ENCODE measurements at places on chromosomes 2 and 18. TPM values are rescaled to one million over a fixed set of nuclear protein-coding genes. Genes with fewer than 3 reads are reported as not detected.

HNRNPLL gene
- 27.1 TPM for total RNA-seq

CREG2 gene
- total RNA-seq, result not detected

GLI2 gene
- 4.0 TPM for total RNA-seq

TSGA10 gene
- 2.5 TPM for total RNA-seq

DNA sequence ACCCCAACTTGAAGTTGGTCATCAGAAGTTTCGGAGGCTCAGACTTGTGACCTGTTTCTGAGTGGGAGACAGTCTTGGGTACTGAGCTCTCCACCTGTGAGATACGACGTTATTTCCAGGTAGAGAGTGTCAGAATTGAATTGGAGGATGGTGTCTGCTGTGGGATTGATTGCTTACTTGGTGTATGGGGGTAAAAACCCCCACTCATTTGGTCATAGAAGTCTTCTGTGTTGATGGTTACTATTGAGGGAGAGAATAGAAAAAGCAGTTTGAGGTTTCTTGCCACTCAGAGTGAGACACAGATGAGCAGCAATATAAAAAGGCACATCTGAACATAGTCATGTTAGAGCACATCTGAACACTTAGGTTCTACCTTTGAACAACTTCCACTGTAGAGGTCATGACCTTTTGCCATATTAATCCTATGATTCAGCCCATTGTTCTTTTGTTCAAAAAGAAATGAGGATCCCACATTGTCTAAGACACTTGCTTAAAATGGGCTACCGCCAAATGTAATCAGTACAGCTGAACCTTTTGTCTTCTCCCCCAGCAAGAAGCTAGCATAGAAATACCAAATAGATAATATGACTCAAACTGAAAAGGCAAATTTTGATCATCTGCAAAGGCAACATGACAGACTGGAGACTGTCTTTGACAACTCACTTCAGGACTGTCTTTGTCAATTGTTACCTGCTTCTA, 73.3 kb downstream of the NAB1 start:
- DNase-seq, result no peak

GRCh38 chr2:8631465-8632005, 50.3 kb upstream of the ID2 start:
- no peak for DNase-seq

GRCh38 chr2:78281164-78281563, 744.3 kb upstream of the REG3G start:
- no peak for DNase-seq

DNA sequence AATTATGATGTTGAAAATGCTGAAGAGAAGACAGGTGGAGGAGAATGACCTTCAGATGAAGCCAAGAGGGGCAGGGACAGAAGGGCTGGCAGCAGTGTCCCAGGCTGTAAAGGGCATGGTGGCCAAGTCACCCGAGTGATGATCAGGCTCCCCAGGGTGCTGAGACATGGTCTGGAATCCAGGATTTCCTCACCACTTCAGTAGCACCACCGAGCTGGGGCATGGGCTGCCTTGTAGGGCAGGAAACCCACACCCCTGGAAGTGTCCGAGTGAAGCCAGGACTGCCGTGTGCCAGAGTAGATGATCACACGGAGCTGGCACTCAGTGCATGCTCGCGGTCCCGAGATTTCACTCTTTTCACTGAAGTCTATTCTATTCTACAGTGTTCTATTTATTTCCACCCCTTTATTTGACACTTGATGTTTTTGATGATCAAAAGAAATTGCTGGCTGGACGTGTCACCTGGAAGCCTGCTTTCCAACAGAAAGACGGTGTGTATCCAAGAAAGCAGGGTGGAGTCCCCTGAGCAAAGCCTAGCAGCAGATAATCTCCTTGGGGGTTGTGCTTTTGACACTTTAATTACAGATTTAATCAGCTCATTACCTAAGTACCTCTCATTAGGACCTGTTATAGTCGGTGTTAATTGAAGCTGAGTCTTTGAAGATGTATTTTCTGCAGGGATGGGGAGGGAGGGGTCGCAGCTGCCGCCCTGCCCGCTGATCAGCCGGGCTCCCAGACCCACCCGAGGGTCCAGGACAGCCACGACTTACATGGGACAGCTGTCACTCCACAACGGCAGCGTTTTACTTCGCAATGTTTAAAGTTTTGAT, 92.3 kb downstream of the SEPTIN10 start:
- DNase-seq, result no peak

GRCh38 chr2:15933184-15933845, 7.0 kb upstream of the MYCN start:
- DNase-seq, result no peak

DNA sequence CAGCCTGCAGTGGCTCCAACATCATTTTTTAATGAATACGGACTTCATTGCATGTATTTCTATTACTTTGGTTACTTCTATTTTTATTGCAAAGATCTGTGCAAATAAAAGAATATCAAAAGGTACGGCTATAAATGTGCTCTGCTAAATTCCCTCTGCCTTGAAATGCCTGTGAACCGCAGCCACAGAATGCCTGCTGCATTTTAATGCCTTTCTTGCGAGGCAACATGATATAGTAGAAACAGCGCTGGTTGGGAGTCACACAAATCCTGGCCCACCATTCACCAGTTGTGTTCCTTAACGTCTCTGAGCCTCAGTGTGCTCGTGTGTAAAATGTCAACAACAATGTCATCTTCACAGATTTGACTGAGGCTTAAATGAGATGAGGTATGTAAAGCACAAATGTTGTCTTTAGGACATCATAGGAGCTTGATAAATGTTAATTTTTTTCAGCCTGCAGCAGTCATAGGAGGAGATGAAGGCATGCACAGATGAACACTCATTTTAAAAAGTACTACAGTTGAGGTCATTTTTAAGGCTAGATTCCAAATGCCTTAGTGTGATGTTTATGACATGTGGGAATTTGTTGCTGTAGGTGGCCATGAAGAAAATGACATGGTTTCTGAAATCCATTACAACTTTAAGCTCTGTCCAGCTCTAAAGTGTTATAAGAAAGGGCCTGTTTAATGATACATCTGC, 187.6 kb upstream of the NRP2 start:
- DNase-seq, result no peak

DNA sequence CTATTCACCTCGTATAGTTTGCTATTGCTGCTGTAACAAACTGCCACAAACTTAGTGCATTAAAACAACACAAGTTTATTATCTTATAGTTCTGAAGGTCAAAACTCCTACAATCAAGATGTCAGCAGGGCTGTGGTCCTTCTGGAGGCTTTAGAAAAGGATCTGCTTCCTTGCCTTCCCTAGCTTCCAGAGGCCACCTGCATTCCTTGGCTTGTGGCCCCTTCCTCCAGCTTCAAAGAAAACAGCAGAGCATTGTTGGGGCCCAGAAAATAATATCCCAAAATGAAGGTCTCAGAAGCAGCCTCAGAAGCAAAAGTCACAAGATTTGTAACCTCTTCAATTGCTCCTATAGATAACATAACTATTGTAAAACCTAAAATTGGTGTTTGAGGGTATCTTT, 100.6 kb downstream of the HNRNPLL start:
- no peak for DNase-seq

- DNase-seq, result peak; percentile 55
Observed at GRCh38 chr2:234291765-234292204, 205.1 kb downstream of the ARL4C start.

- peak; percentile 6 for DNase-seq
Observed at GRCh38 chr18:10851824-10852319, 297.5 kb downstream of the PIEZO2 start.

GRCh38 chr2:17541531-17541950, 1.0 kb downstream of the VSNL1 start:
- no peak for DNase-seq

DNA sequence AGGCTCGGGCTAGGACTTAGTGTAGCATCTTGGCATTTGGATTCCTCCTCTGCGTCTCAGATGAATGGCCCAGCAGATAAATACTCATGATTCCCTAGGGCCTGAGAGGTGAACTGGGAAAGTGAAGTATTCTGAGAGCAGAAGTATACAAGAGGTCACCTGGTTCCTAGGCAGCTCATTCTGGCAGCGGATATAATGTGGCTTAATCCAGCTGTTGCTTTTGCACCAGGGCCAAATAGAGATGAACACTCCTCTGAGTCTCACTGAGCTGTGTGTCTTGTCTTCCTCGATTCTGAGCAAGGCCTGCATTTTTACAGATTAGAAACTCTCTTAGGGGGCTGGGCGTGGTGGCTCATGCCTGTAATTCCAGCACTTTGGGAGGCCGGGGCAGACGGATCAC, 196.1 kb downstream of the SLC4A3 start:
- DNase-seq, result no peak

DNA sequence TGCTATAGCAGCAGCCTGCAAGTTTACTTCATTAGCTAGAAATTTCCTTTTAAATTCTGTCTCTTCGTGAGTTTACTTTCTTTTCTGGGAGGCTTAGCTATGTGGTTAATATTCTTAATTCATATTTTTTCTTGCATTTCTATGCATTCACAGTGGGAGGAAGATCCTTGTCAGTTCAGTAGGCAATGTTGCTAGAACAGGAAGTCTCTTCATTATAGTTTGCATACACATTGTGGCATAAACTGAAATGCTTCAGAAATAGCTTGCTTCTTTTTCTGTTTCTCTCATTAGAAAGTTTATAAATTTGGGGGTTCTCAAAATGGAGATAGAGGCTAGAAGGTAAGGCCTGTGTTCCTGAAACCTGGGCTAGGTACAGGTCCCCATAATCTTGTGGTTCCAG, 8.1 kb upstream of the ARHGAP15 start:
- DNase-seq, result no peak

DNA sequence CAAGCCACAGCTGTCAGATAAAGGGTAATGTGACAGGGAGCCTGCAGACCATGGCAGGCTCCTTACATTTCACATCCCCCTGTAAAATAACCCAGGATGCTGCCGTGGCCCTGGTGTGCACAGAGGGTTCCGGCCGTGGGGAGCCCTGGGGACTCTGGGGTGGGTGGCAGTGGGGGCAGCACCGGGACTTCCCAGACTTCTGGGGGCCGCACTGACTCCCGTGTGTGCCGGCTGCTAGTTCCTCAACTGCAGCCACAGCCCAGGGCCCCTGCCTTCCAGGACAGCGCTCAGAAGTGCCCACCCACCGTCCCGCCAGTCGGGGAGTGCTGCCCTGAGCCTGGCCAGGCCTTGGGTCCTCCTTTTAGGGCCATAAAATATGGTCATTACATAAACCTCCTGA, 56.5 kb downstream of the CIB4 start:
- no peak for DNase-seq

GRCh38 chr18:394262-394986, 106.1 kb downstream of the COLEC12 start:
- no peak for DNase-seq

- DNase-seq, result no peak
Observed at GRCh38 chr2:40357667-40358066, 94.2 kb downstream of the SLC8A1 start.

DNA sequence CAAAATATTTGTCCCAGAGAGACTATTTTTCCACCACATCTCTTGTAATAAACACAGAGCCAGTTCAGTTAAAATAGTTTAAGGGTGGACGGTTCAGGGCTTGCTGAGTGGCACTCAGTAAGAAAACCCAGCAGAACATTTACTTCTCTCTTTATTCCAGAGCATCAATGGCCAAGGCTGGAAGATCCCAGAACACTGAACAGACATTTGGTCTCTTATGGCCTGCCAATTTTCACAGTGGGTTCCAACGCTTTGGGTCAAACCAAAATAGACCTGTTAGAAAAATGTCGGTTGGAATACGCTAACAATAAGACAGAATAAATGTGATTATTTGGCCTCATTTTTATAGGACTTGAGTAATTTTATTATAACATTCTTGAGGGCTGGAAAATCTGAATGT, 580.3 kb upstream of the TMEFF2 start:
- no peak for DNase-seq

GRCh38 chr18:60024345-60024744, 124.5 kb downstream of the PMAIP1 start:
- no peak for DNase-seq

GRCh38 chr2:179180242-179180641, 84.4 kb downstream of the SESTD1 start:
- no peak for DNase-seq

All from epithelial cell of proximal tubule (primary cell).